Mammary epithelial cell (primary cell): ENCODE measurements at places on chromosomes 4 and X. TPM values are rescaled to one million over a fixed set of nuclear protein-coding genes. Genes with fewer than 3 reads are reported as not detected.
A peak's percentile ranks its signal among the peaks of the same experiment; 100 is the strongest.

Gene SPARCL1
- polyA plus RNA-seq = 0.01 TPM

Gene HELT
- not detected for polyA plus RNA-seq

Gene TBCK
- 8.3 TPM for polyA plus RNA-seq

Gene KLKB1
- not detected for polyA plus RNA-seq

Gene NUDT11
- 13.6 TPM for polyA plus RNA-seq

Gene IL9R
- polyA plus RNA-seq = 0.06 TPM

Gene PCDH7
- 15.1 TPM for polyA plus RNA-seq

Gene HAND2
- polyA plus RNA-seq = not detected

Gene SSX4B
- polyA plus RNA-seq = not detected

Gene RHOH
- polyA plus RNA-seq = not detected

Gene CLTRN
- 1.4 TPM for polyA plus RNA-seq

Gene WDR17
- polyA plus RNA-seq = 0.18 TPM

Gene HSFX4
- polyA plus RNA-seq = not detected

Gene SH2D1A
- polyA plus RNA-seq = 0.03 TPM

Gene ADH4
- not detected for polyA plus RNA-seq

Gene CSAG3
- polyA plus RNA-seq = not detected

Gene CCNB3
- polyA plus RNA-seq = 1.8 TPM

Gene ARMCX6
- polyA plus RNA-seq = 26.2 TPM

DNA sequence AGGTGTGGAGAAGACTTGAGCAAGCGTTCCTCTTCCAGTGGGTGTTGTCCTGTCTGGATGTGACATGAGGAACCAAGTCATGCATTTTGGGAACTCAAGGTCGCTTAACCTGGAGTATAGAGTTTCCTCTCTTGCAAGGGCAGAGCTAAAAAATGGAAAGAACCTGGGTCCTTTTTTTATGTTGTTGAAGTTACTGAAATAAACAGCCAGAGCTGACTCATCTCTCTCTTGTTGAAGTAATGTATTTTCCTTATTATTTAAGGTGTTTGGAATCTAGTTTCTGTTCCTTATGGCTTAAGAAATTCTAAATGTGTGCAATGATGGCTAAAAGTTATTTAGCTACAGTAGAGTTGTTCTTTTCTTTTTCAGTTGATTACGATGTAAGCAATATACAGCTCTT, 314.5 kb downstream of the CAMK2D start:
- DNase-seq = peak; percentile 51

- DNase-seq = no peak
Measured at GRCh38 chr4:15778289-15779241, at the start of gene CD38. TSS of gene CD38 (plus strand) at chr4:15778328. CDS start at chr4:15778415, 87 bp downstream.

GRCh38 chr4:151294833-151295496, 18.0 kb downstream of the PRSS48 start:
- DNase-seq = no peak

- peak; percentile 92 for DNase-seq
Measured at GRCh38 chrX:150482537-150483206, 85.7 kb upstream of the MTM1 start.

- no peak for DNase-seq
Measured at GRCh38 chr4:126838941-126839679, 793.6 kb upstream of the INTU start.

GRCh38 chr4:157898836-157899605, 273.8 kb downstream of the GASK1B start:
- no peak for DNase-seq

DNA sequence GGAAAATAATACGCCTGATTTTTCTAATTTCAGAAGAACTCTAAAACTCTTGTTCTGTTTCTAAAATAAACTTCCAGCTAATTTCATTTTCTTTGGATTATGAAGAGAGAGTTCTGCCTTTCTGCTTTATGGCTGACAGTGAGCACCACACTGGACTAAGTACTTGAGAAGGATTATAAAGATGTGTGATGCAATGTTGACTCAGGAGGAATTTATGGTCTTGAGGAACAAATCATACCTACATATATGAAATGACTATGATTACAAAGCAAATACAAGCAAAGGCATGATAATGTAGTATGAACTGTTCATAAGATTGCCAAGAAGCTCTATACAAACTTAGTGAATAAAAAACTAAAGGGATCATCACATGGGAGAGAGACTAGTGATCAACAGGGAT, 13.0 kb upstream of the SLC25A5 start:
- peak; percentile 35 for DNase-seq

GRCh38 chr4:28518561-28519165, 1658.0 kb downstream of the STIM2 start:
- peak; percentile 57 for DNase-seq

DNA sequence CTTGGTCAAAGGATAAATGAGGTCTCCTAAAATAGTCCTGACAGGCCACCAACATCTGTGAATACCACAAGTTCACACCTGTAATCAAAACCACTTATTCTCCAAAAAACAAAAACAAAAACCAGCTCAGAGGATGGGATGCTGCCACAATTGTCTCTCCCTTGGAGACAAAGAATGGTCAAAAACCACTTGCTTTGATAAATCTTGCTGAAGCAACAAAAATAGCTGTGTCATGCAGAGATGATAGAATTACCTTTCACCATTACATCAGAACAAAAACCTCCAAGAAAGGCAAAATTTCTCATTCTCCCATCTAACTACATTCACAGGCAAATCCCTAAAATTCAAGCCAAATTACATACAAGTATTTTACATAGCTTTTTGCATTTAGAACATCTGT, 180.4 kb downstream of the MAML3 start:
- DNase-seq = no peak

- DNase-seq = no peak
Measured at GRCh38 chr4:155509555-155509954, 132.8 kb upstream of the MAP9 start.
